ENCODE measurements at places on chromosomes 3 and 15.

- no peak for DNase-seq
These were observed 55.8 kb downstream of the GUCA1C start for GRCh38 chr3:108897883-108898282.

GRCh38 chr3:172189987-172190603 lies 150.7 kb downstream of the FNDC3B start:
- no peak for DNase-seq

DNA sequence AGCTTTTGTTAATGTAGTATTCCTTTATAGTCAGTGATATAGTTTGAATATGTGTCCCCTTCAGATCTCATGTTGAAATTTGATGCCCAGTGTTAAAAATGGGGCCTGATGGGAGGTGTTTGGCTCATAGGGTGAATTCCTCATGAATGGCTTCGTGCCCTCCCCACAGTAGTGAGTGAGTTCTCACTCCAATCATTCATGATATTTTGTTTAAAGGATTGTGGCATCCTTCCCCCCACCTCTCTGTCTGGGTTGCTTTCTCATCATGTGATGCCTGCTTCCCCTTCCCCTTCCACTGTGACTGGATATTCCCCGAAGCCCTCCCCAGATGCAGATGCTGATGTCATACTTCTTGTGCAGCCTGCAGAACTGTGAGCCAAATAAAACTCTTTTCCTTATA lies 649.8 kb upstream of the NR2F2 start:
- DNase-seq, result no peak

DNA sequence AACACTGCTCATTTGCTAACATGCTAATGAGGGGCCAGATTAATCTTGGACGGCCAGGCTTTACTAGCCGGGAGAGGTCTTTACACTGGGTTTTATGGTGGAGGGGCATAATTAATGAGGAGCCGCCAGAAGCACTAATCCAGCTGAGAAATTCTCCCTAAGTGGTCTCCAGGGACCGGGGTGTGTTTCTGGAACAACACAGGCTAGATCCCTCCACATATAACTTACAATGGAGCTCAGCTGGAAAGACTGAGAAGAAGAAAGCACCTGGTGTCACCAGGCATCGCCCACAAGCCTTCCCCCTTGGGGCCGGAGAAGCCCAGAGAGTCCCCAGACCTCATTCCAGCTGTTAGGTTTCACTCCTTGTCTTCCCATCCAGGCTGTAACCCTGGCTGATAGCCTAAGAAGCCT lies 127.5 kb downstream of the MEGF11 start:
- no peak for DNase-seq

DNA sequence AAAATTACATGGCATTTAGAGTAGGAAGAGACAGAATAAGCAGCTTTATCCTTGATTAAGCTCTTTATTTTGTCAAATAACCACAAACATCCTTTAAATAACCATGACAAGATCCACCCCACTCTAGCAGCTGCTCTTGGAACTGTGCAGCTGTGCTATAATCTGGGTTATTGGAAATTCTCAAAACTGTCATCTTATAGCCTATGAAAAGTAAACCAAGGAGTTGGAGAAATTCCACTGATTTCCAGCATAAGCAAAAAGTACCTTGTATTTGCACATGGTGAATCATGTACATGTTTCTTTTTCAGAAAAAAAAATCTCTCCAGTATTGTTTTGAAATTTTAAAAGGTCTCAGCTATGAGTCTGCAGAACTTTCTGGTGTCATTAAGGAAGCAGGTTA lies 88.8 kb upstream of the ABI3BP start:
- DNase-seq, result no peak

- DNase-seq, result no peak
These were observed 620.8 kb downstream of the FGF12 start for GRCh38 chr3:192106543-192106942.

Measured in endothelial cell (in vitro differentiated cells).